ENCODE measurements at places on chromosomes 3 and 15.

- DNase-seq, result no peak
Measured at GRCh38 chr3:55009372-55009771, 81.5 kb upstream of the LRTM1 start.

DNA sequence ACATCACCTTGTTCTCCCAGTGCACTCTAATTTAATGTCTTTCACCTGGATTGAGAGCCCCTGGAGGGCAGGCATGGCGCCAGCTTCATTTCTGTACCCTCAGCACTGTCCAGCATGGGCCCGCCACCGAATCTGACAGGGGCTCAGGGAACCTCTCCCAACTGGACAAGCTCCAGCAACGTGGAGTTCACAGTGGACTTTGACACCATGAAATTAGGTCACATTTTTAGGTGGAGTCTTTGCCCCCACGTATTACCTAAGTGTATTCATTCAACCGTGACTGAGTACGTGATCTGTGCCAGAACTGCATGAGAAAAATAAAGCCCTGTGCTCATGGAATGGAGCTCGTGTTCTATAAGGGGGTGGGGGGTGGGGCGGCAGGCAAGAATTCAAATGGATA, 94.1 kb upstream of the ATP2B2 start:
- no peak for DNase-seq

GRCh38 chr3:127999509-128000106, 52.6 kb upstream of the SEC61A1 start:
- no peak for DNase-seq

GRCh38 chr15:80823995-80824394, 44.8 kb downstream of the CEMIP start:
- DNase-seq, result no peak

GRCh38 chr3:81419228-81419627, 342.2 kb downstream of the GBE1 start:
- DNase-seq, result no peak

Measured in head of caudate nucleus (tissue), 42 donors.